Uterus (tissue), 4 donors: ENCODE measurements at places on chromosomes 2 and 18. TPM values are rescaled to one million over a fixed set of nuclear protein-coding genes. Genes with fewer than 3 reads are reported as not detected.

- DNase-seq = no peak
These were observed 281.7 kb downstream of the BCL11A start for GRCh38 chr2:60271713-60272112.

DNA sequence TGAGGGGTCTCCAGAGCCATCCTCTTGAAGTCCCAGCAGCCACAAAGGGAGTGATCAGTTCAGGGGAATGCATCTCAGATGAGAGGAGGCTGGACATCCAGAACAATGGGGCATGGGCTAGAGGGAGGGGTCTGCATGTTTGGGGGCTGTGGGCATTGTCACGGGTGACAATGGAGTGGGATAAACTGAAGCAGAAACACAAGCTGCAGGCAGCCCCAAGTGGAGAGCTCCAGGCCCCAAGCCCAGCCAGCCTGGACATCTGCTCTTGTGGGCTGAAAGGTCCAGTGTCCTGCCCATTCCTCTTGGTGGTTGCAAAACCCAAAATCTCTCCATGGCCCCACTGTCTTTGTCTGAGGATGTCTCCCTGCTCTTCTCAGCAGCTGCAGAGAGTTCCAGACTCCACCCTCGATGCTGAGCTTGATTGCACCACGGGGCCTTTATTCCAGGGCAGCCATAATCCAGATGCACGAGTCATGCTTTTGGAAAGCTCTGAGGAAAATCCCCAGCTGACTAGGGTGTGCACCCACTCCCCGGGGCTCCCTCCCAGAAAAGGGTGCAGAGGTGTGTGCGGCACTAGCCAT is 149.4 kb downstream of the TNS1 start:
- DNase-seq = peak; percentile 68

The TFCP2L1 gene
- 6.2 TPM for total RNA-seq

The ALK gene
- total RNA-seq = 0.06 TPM

The IL1RL1 gene
- total RNA-seq = 4.1 TPM

The KATNAL2 gene
- total RNA-seq = 3.6 TPM
